ENCODE measurements at places on chromosomes 6 and 20.
A peak's percentile ranks its signal among the peaks of the same experiment; 100 is the strongest.

GRCh38 chr20:41007481-41007880, 21.1 kb upstream of the TOP1 start:
- no peak for DNase-seq

- no peak for DNase-seq
These were observed 11.5 kb upstream of the PI3 start for GRCh38 chr20:45163083-45163803.

DNA sequence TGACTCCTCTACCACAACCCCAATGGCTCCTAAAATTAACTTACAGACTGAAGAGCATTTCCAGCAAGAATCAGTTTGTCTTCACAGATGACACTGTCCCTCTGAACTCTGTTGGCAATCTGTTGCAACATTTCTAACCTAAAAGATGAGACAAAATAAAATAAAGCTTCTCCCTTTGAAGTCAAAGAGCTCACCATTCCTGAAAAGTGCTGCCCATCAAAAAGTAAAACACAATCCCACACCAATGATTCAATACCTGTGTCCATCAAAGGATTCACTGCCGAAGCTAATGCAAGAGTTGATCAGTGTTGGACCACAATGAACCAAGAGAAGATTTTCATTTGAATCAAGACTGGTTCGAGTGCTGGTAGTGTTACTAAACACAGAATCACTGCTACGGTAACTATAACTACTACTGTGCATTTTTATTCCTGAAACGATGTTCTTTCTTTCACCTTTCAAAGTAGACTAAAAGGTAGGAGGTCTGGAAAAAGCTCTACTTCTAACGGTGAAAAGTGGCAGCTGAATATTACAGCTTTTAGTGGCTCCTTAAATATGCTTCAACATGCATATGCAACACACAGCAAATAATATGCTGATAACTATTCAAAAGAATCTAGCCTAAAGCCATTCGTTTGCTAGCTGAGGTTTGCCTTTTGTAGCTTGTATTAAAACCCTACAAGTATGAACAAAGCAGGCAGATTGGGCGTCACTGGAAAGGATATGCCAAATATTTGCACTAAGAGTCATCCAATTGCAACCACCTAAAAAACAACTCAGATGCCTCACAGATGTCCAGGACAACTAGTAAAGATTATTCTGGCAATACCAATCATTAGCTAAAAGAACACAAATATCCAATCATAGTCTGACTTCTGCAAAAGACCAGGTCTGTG, at the start of gene DST:
TSS of gene DST (minus strand) at position 524 of the 896 bp plus-strand sequence.
- DNase-seq, result no peak

DNA sequence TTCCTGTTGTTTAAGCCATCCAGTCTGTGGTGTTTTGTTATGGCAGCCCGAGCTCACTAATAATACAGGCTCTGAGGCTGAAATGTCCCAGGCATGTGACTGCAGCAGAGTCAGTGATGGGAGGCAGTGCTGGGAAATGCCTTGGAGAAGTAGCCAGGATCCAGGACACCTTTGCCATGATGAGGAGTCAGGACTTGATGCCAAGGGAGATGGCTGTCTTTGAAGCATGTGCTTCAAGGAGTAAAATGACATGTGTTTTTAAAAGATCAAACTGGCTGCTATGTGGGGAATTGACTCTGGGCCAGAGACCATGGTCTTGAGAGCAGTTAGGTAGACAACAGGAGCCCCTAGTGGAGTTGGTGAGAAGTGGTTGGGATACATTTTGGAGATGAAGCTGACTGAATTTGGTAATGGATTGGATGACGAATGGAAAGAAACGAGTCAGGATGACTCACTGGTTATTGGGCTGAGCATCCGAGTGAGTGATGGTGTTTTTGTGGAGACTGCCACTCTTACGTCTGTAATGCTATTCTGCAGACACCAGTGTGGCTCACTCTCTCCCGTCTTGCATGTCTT, 322.2 kb downstream of the PLCB1 start:
- DNase-seq, result peak; percentile 16

DNA sequence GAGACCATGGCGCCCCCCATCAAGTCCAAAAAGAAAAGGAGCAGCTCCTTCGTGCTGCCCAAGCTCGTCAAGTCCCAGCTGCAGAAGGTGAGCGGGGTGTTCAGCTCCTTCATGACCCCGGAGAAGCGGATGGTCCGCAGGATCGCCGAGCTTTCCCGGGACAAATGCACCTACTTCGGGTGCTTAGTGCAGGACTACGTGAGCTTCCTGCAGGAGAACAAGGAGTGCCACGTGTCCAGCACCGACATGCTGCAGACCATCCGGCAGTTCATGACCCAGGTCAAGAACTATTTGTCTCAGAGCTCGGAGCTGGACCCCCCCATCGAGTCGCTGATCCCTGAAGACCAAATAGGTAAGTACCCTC, 41.7 kb upstream of the NAA20 start:
- DNase-seq, result no peak

GRCh38 chr6:91464718-91465117, 877.8 kb upstream of the MAP3K7 start:
- no peak for DNase-seq

DNA sequence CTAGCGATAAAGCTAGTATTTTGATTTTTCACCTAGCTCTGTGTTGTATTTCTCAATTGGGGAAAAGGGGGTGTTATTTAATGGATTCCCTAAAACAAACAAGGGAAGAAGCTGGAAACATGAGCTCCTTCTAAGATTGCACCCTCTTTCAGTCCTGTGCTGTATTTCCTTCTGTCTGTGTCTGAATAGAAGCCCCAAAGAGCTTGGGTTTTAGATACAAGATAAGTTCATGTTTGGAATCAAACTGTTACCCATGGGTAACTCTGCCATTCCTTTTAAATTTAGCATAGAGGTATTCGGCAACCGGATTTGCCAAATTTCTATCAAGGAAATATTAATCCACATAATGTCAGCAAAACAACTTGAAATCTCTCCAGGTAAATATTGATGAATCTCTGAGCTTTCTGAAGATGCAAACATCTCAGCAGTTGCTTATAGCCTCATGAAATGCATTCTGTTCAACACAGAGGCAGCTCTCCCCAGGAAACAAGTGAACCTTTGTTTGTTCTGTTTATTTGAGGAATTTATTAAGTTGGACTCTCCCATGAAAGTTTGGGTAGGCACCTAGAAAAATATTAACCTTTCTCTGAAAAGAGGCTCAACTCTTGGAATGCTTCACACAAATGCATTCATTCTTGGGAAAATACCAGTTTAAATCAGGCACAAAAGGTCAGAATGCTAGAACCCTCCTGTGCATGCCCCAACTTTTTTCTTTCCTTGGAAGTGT, 9.9 kb upstream of the SCGN start:
- no peak for DNase-seq

DNA sequence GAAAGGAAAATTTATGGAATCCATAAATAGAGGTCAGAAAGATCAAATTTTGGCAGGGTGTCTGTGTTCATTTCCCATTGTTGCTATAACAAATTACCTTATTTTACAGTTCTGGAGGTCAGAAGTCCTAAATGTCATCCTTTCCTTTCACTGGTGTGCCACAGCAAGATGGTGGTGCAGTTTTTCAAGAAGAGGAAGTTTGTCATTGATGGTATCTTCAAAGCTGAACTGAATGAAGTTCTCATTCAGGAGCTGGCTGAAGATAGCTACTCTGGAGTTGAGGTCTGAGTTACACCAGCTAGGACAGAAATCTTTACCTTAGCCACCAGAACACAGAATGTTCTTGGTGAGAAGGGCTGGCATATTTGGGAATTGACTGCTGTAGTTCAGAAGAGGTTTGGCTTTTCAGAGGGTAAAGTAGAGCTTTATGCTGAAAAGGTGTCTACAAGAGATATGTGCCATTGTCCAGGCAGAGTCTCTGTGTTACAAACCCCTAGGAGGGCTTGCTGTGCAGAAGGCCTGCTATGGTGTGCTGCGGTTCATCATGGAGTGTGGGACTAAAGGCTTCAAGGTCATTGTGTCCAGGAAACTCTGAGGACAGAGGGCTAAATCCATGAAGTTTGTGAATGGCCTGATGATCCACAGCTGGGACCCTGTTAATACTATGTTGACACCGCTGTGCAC, 7.2 kb upstream of the CCNC start:
- no peak for DNase-seq

GRCh38 chr20:31826074-31826473, 6.9 kb downstream of the MYLK2 start:
- no peak for DNase-seq

GRCh38 chr6:69284176-69284730, 512.6 kb downstream of the LMBRD1 start:
- DNase-seq, result no peak

DNA sequence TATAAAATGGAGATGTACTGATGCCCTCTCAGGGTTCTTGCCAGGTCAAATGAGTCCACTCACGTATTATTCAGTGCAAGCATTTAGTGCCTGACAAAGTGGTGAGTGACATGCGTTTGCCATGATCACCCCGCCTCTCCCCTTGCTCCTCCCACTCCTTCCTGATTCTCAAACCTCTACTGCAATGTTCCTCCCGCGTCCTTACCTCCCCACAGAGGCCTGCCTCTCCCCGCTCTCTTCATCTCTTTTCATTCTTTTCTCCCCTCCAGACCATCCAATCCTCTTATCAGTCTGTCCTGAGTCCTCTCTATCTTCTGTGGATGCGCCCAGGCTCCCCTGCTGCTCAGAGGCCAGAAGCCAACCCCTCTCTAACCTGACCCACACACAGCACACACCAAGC, 40.7 kb downstream of the KCNK5 start:
- no peak for DNase-seq

- DNase-seq, result peak; percentile 29
These were observed 118.3 kb downstream of the SLX4IP start for GRCh38 chr20:10553326-10553984.

DNA sequence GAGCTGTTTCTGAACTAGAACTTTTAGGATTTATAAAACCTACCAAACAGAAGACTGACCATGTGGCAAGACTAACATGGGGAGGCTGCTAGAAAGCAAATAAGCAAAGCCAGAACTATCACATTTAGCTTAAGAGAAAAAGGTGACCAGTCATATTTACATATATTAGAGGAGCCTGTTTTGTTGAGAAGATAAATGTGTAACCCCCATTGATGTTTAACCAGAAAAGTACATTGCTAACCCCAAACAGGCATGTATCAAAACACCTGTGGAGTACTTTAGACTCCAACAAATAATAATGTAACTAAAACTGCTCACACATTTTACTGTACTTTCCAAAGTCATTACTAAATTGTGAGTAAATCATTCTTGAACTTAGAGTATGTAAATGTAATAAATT, 35.0 kb downstream of the AKIRIN2 start:
- no peak for DNase-seq

- DNase-seq, result no peak
These were observed 24.9 kb downstream of the SLC35D3 start for GRCh38 chr6:136947037-136947436.

GRCh38 chr6:65638047-65638831, 68.8 kb downstream of the EYS start:
- DNase-seq, result no peak

- DNase-seq, result no peak
These were observed 13.9 kb upstream of the GABRR2 start for GRCh38 chr6:89328976-89329375.

DNA sequence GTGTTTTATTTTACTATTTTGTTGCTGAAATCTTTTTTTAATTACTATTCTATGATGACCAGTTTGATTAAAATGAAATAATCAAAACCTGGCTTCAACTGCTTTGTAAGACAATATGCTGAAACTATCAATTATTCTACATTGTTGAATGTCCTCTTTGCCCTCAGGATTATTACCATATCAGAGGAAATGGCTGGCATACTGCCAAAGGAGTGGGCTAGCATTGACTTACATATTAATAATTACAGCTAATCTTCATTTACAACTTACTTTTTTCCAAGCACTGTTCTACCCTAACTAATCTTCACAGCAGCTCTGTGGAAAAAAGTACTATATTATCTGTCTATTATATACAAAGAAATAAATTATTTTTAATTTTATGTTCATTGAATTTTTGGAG, 560.5 kb downstream of the BCKDHB start:
- DNase-seq, result no peak

GRCh38 chr6:88519301-88520016, 353.3 kb upstream of the CNR1 start:
- no peak for DNase-seq

- no peak for DNase-seq
These were observed 7.4 kb upstream of the TJAP1 start for GRCh38 chr6:43469947-43470346.

DNA sequence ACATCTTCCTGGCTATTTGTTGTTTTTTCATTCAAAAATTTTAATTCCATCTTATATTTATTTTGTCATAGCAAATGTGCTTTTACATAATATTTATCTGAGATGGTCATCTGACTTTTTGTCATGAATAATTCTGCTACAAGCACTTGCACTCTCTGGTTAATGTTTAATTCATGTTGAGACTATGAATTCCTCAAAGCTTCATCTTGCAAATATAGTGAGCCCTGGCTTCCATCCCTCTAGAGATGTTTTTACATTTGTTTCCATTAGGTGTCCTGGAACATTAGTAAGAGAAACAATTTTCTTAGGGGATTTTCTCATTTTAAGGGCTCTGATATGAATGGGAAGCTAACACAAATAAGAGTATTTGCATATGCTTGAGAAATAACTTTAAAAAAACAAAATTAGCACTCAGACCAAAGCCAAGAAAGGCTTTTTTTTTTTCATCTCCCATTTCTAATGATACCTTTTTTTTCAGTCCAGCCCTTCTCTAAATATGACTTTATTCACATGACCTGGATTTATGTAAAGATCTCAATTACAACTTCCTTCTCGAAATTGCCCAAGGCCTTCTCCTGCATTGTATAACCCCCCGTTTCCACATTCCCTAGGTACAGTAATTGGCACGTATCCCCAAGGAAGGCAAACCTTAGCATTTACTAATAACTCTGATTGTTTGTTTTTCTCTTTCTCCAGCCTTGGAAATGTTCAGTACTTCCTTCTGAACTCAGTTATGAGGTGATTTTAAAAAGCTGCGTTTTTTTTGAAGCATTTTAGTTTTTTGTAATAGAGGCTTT, 797.0 kb upstream of the GJE1 start:
- no peak for DNase-seq

- DNase-seq, result no peak
These were observed 60.8 kb upstream of the CARMIL1 start for GRCh38 chr6:25218346-25218745.

DNA sequence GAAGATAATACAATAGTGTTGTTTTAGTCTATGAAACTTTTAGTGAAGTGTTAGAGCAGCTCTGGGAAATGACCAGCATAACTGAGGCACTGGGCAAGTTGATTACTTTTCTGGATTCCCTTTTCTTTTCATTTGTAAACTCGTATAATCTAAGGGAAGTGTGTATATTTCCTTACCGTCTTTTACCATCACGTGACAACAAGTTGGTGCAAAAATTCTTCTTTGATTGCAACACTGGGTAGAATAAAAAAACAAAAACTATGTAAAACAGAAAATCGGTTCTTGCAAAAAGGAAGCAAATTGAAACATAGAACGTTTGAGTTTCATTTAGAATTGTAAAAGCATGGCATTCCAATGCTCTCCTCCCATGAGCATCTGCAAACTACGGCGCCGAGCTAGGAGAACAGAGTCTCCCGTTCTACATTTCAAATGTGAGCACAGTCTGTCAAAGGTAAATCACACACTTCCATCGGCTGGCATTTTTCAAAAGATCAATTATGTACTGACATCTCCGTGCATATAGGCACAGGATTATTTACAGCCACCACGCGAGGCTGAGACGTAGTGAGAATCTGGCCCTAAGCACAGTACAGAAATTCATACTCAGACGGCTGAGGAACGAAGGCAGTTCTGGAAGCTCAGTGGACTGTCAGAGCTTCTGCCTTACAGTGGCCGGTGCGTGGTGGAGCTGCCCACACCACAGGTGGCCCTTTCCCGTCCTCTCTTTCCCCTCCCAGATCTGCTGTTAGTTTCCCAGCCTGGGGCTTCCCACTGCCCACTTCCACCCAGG, 314.0 kb downstream of the BMP7 start:
- DNase-seq, result no peak
